ENCODE measurements at places on chromosomes 4 and X.

GRCh38 chr4:34790131-34790530 is 1454.2 kb downstream of the ARAP2 start:
- DNase-seq, result no peak

DNA sequence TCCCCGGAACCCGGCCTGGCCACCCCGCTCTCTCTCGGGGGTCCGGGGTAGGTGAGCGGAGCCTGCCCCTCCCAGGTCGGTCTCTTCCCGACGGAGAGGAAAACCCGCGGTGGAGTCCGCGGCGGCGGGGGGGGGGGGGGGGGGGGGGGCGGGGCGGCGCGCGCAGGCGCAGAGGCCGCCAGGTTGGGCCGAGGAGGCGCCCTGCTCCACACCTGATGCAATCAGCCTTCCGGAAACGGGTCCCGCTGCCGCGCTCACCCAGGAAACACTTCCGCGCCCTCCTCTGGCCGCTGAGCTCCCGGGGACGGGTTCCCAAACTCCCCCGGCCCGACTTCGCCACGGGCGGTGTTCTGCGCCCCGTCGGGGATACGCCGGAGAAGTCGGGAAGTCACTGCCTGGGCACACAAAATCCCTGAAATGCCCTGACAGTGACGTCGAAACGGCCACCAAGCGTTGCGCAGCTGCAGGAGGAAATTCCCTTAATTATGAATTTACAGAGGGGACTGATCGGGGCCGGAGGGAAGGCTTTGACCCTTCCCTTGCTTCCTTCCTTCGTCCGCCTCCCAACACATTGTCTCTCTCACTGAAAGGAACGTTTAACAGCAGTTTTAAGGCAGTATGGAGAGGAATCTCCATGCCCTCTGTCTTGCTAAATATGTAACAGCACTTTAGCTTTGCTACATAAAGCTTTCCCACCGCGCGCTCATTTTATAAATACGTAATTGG is 2.1 kb upstream of the APBB2 start:
- peak; percentile 35 for DNase-seq

DNA sequence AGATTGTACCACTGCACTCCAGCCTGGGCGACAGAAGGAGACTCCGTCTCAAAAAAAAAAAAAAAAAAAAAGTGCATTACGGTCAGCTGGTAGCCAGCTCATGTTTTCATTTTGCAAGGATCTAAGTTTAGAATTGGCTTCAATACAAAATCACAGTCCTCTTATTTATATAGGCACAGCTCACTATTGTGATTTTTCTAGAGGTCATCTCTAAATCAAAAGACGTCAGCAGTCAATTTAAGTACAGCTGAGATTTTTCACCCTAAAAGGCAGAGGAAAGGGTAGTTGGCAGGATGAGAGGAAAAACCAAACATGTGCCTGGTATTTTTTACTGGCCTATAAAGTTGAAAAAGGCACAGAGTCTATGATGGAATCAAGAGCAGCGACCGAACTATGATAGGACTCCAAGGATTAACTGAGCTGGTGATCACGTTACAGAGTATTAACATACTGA is 30.8 kb downstream of the ASB5 start:
- DNase-seq, result peak; percentile 76

DNA sequence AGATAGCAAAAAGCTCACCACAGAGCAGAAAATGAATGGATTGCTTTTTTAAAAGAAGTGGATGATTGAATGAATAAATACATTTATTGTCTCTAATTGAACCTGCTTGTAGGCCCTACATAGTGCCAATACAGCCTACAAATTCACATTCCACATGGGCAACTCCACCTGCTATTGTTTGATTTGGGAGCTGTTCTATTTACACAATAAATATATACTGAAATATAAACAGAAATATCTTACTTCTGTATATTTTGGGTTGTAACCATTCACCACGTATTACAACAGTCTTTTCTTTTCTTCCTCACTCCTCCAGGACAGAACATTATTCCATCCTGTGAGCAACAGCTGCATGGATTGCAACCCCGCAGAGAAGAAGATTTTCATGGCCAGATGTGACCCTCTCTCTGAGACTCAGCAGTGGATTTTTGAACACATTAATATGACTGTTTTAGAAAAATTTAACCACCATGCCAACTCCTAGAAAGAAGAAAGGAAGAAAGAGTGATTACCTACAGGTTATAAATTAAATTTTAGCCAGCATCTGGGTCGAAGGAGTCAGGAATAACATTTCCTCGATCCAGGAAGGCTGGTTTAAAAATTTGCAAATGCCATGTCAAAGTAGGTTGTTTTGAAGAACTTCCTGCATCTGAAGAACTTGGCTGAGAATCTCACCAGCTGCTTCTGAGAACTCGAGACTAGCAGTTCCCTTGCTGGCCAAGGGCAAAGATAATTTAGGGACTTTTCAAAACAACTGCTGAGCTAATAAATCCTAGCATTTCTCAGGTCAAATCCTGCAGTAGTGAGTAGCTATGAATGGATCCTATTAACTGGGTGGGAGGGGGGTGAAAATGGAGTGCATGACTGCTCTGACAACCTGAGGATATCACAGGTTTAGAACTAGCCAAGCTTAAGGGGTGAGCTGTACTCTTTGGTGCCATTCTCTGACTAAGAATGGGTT is 128.7 kb upstream of the GALNT7 start:
- DNase-seq, result no peak

DNA sequence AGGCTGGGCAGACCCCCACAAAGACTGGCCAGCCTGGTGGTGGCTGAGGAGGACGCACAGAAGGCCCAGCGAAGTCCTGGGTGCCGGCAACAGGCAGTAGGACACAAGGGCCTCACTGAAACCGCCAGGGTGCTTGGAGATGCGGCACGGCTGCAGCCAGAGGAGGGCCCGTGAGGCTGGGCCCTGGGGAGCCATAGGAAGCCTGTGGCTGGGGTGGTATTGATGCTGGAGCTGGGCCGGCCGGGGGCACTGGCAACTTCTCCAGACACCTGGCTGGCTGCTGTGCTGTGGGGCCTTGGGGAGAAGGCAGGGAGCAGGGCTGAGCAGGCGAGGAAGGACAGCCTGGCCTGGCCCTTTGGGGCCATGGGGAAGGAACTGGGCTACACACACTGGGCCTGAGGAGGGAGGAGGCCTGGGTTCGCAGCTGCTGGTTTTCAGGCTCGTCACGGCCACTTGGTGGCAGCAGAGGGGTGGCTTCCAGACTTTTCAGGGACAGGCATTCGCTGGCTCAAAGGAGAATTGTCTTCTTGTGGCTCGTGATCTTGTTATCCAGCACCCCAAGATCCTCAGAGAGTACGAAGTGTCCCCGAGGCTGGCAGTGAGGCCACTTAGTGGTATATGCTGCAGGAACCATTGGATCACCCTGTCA is 37.2 kb downstream of the ATP2B3 start:
- no peak for DNase-seq

GRCh38 chr4:102116121-102116520 is 229.2 kb downstream of the SLC39A8 start:
- no peak for DNase-seq

- peak; percentile 87 for DNase-seq
Observed at GRCh38 chr4:16875487-16875886, 23.0 kb downstream of the LDB2 start.

GRCh38 chr4:111475001-111475400 is 670.3 kb upstream of the FAM241A start:
- DNase-seq, result no peak

DNA sequence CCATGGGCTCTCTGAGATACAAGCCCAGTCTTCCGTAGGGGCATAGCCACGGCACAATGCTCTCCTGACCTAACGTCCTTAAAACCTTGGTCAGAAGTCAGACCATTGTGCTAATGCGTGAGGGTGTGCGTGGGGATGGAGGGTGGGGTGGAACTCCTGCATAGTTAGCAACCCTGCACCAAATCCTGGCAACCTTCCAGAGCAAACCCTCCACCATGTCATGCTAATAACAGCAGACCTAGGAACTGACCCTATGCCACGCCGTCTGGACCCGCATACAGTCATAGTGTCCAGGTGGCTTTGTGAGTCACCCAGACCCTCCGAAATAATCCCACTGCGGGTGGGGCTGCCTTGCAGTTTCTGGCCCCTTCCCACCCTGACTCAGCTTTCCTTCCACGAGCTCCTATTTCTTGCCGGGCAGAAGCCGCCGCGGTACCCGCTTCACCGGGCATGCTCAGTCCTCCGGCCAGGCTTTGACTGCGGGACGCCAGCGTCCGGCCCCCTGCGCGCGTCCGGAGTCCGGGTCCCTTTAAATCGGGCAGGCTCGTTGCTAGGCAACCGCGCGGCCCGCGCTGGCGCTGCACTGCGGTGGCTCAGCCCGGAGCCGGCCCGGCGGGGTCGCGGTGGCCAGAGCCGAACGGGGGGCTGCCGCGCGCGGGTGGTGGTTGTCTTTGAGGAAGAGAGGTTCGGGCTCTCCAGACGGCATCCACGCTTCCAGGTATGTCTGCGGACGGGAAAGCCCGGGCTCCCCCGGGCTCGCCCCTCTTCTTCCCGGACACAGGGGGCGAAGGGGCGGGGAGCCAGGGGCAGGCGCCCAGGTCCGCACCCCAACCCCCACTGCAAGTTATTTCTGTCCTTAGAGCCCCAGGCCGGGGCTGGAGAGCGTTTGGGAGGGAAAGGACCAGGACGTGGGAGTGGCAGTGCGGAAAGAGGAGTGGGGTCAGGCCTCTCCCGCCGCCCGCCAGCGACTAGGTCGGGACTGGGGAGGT is at the start of gene CCDC160:
CCDC160 (plus strand) TSS at position 557 of the 989 bp plus-strand sequence. CDS start 7,619 bp downstream, outside the sequence.
- DNase-seq, result no peak

DNA sequence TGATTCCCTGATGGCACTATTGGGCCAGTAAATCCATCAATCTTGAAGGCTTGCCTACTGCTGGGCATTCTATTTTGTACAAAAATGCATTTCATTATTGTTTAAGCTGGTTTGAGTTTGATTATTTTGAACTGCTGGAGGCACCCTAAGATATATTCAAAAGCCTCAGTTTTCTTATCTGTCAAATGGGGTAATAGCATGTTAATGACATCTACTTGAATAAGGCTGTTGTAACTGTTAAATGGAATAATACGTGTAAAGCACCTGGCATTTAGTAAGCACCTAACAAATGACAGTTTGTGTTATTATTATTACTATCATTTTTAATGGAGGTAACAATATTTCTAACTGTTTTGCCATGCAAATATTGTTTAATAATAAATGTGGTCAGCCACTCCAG is 6.9 kb upstream of the SMIM43 start:
- DNase-seq, result no peak

- no peak for DNase-seq
Observed at GRCh38 chr4:73487233-73487632, 5.7 kb downstream of the AFM start.

DNA sequence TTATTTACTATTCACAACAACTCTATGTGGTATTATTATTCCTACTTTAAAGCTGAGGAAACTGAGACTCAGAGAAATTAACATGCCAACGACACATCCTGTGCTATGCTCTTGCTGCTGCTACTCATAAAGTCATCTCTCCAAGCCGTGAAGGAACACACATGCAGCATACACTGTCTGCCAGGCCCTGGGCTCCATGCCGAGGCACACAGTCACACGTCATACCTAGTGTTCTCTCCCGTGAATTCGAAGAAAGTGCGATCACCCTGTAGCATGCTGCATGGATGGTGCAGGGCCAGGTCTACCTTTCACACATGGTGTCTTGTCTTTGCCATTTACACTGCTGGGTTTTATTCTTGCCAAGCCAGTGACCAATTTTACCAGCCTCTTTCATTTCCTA is 34.1 kb downstream of the TBC1D1 start:
- DNase-seq, result no peak

DNA sequence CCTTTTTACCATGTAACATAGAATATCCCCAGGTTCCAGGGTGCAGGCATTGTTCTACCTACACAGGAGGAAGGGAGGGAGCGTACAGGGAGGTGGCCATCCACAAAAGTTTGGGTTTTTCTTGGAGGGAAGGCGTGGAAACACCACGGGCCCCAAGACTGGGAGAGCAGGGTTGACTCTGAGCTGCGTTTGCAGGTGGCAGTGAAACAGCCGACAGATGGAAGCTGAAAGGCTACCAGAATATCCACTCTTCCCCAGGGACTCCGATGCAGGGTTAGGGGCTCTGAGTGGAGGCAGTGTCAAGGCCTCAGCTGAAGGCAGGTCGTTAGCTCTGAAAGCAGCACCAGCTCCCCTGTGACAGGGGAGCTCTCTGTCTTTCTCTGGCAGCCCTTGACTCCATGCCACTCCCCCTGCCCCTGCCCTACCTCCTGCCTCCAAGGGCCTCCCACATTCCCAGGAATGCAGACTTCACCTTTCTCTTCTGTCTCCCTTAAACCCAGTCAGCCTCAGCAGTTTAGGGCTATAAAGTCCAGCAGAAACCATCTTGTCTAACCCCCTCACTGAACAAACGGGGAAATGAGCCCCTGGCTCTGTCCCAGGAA is 14.0 kb upstream of the GLOD5 start:
- DNase-seq, result no peak

GRCh38 chr4:52704133-52704532 is 45.0 kb upstream of the USP46 start:
- no peak for DNase-seq

- DNase-seq, result no peak
Observed at GRCh38 chr4:3440979-3441500, 728 bp upstream of the HGFAC start.

- DNase-seq, result no peak
Observed at GRCh38 chr4:69497886-69498395, 2.2 kb upstream of the UGT2B4 start.

GRCh38 chrX:43976205-43976604 is 3.0 kb upstream of the NDP start:
- no peak for DNase-seq

DNA sequence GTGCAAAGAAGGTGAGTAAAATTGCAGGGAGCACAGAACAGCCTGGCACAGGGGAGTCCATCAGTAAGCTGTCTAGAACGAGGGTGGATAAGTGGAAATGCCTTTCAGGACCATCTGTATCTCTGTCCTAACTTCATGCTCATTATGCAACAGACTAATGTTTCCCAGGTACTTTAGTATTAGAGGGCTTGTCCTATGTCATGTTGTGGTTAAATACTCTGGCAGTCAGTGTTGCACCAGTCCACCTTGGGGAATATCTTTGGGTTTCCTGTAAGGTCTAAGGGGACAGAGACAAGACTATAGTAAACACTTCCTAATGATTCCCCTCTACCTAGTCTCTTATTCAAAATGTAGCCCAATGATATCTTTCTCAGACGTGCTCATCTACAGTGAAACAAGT is 21.3 kb downstream of the NOCT start:
- no peak for DNase-seq

DNA sequence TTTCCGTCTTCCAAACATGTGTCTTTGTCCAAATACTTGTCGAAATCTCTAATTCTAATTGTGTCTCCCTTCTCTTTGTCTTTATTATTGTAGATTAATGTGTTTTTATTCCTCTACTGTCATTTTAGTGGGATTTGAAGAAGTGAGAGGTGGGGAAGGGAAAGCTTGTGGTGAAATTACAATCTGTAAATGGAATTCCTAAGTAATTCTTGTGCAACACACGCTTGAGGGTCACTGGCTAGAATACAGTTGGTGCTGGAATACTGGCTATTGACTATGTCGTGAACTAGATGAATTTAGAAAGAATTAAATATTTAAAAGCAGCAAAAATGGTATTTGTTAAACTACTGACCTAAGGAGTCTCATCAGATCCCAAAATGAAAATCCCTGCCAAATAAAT is 10.7 kb upstream of the FNIP2 start:
- no peak for DNase-seq

DNA sequence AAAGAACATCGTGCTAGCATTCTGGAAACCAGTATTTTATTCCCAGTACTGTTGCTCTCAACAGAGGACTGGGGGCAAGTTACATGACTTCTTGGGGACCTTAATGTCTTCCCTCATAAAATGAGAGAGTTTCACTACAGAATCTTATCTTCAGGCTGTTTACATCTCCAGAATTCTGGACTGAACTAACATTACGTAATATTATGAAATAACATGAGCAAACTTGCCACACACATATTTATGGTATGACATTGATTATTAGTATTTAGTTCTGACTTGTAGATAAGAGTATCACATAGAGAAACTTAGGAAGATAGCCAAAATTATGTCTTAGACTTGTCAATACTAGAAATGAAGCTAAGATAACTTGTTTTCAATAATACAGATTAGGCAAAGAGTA is 68.0 kb downstream of the NFKB1 start:
- no peak for DNase-seq
